GOT3 (cell line): ENCODE measurements at places on chromosomes 11 and 22.

GRCh38 chr22:19525116-19525660 lies 978 bp upstream of the CLDN5 start:
- DNase-seq = no peak

DNA sequence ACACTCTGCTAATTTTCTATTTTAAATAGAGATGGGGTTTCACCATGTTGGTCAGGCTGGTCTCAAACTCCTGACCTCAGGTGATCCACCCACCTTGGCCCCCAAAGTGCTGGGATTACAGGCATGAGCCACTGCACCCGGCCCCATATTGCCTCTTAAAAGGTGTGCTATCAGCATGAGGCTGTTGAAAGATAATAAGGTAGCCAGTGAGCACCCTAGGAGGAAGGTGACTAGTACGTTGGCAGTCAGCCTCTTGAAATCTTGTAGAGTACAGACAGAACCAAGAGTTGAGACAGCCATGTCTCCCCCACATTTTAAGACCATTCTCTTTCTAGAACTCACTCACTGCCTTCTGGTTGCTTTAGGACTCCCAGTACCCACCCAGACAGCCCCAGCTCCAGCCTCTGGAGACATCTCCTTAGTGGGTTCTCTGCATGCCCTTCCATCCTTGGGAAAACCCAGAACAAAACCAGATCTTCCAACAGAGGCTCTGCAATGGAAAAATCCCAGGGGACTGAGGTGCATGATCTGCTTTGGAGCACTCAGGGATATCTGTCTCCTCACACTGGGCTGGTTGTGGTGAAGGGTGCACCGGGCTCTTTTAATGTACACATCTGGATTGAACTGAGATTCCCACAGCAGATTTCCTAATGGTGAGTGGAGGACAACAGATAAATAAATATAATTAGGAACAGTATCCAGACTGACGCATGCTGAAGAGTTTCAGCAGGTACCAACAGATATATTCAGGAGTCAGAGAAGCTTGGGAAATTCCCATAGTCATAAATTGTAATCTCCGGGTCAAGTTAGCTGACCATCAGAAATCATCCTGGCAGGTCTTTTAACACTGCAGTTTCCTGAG lies 49.4 kb downstream of the LRRC74B start:
- DNase-seq = no peak

- DNase-seq = no peak
Observed at GRCh38 chr11:98701541-98701940, 319.2 kb upstream of the CNTN5 start.

DNA sequence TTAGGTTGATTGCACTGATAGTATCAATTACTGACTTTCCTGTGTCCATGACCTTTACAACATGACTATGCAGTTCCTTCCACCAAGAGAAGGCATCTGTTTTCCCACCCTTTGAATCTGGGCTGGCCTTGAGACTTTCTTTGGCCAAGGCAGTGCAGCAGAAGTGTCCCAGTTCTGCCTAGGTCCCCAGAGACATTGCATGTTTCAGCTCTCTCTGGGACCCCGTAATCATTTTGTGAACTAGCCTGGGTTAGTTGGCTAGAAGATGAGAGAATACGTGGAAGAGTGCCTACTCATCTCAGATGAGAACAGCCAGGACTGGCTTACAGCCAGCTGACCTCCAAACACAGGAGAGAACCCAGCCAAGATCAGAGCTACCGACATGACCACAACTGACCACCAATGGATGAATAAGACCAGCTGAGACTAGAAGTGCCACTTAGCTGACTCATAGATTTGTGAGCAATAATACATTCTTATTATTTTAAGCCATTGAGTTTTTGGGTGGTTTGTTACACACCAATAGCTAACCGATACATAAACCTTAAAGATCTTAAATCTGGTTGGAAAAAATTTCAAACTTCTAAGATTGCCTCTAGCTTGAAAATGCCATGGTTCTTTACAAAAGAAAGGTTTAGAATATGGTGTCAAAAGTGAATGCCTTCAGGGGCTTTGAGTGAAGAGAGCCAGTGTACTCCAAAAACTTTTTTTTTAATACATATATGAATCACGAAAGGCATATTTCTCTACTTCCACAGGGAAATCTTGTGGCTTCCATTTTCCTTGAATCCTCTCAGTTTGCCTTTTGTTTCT lies 145.2 kb downstream of the FBXO7 start:
- no peak for DNase-seq

GRCh38 chr11:16938061-16938460 lies 76.2 kb downstream of the PLEKHA7 start:
- DNase-seq = no peak

DNA sequence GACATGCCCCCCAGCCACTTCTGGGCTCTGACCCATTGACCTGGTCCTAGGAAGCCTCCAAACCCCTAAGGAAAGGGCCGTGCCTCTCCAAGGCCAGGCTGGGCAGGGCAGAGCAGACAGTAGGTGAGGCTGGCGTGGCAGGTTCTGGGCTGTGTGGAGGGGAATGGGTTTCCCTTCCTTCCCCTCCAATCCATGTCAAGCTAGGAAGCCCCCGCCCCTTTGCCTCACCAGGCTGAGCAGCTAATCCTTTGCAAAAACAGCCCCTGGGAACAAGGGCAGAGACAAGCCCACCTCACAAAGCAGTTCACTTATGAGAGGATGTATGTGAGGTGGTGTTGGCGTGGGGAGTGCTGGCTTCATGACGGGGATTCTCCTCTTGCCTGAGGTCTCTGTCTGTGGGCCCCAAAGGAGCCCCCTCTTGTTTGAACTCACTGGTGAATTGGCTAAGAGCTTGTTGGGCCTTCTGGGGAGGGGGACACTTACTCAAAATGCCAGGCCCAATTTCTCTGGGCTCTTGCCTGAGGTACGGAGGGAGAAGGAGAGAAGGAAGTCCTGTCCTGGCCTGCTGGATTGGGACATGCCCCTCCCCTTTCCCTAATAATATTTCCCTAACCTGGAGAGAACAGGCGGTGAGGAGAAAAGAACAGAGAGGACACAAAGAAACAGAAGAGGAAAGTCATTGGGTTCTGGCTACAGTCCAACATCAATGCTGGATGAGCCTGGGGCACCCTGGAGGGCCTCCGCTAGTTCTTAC lies 1.6 kb upstream of the TRIM29 start:
- DNase-seq = no peak

DNA sequence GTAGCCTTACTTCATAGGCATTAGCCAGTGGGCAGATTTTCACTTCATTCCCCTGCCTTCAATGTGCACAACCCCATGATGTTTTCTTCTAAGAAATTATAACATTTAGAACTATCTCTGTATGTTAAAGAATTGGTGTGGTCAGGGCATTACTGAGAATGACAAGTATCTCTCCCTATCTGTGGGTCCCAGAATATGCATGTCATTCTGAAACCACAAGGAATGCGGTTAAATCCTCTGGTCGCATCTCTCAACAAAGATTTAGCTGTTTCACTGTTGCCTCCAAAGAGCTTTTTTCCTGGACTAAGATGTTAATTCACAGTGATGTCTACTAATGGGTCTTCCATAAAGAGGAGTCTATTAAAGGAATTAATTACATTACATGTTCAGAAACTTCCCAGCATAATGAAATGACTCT lies 62.7 kb downstream of the LIF start:
- DNase-seq = no peak

- DNase-seq = no peak
Observed at GRCh38 chr11:94117871-94118270, 10.8 kb upstream of the PANX1 start.

- DNase-seq = no peak
Observed at GRCh38 chr11:120186774-120187591, 23.8 kb upstream of the OAF start.

DNA sequence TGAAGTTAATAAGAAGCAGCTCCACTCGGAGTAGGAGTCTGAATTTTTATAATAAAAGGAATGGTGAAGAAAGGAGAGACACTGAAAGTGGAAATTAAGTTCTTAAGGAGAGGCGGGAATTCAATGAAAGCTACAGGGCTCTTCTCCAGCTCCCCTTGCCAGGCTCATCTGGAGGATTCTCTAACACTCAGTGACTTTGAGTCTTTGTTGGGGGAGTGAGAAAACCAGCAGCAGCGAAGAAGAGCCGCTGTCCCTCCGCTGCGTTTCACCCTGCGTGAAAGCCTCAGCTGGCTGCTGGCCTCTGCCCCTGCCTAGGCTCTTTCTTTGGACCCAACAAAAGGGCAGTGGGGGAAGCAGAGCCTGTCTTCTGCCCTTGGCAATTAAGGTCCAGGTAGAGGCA lies 113.0 kb downstream of the NTM start:
- DNase-seq = no peak

GRCh38 chr11:5307256-5308019 lies 5.7 kb upstream of the OR51B4 start:
- no peak for DNase-seq
